ENCODE measurements at places on chromosomes 6 and 20.

DNA sequence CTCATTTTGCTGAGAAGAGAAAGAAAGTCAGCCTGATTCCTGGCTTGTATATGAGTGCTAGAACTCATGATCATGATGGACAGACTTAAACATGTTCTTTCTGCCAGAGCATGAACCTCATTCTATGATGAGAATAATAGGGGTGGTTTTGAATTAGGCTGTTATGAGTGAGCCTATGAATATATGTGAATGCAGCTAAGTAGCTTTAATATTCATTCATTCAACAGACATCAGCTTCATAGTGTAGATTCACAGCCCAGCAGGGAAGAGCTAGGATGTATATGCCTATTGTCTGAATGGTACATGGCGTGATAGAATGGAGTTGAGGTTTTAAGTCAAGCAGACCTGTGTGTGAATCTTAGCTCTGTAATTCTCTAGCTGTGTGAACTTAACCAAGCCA is 573.2 kb downstream of the DHX35 start:
- DNase-seq = no peak

DNA sequence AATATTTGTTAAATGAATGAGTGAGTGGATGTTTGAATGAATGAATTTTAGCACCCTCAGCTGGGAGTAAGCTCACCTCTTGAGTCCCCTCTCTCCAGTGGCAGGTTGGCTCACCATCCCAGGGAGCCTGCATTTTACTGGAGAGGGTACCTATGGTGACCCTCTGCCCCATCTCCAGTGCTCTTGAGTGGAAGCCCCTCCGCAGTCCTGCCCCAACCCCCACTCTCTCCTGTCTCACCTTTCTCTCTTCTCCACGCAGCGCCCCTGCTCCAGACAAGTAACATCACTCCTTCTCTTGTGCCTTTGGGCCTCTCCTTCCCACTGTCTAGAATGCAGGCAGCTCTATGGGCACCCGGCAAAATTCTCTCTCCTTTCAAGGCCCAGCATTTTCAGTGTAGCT is 11.3 kb downstream of the TGM3 start:
- DNase-seq = no peak

DNA sequence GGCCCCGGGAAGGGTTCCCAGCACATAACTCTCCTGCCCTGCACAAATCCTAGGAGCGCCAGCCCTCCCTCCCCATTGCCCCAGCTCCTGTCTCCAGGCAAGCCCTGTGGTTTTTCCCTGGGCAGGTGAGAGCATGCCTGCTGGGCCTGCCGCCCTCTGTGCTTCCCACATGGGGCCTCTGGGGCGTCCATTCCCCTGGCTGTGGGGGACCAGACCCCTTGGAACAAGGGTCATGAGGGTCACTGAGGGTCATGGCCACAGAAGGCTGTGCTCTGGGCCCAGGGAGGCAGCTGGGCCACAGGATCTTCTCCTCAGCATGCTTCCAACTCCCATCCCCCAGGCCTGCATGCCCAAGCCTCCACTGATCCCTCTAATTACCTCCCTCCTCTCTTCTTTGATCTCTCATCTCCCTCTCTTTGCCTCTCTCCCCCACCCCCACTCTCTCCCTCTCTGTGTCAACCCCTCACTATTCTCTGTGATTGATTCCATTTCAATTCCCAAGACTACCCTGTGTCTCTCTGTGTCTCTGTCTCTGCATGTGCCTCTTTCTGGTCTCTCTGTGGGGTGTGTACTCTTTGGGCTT is 6.1 kb downstream of the MDFI start:
- no peak for DNase-seq

DNA sequence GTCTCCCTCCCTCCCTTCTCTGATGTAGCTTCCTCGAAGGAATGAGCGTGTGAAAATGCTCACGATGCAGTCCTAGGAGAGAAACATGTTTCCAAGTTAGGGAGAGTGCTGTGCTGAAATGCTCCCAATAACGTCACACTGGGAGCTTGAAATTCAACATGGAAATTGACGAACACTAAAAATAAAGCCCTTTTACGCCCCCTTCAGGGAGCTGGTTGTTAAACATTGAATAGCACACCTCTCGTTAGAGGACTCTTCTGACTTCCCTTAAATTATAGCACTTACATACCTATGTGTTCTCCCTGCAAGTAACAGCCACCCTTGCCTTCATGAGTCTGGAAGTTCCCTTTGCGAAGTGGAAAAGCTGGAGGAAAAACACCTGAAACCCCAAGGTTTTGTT is 88.6 kb downstream of the BFSP1 start:
- DNase-seq = peak; percentile 11

DNA sequence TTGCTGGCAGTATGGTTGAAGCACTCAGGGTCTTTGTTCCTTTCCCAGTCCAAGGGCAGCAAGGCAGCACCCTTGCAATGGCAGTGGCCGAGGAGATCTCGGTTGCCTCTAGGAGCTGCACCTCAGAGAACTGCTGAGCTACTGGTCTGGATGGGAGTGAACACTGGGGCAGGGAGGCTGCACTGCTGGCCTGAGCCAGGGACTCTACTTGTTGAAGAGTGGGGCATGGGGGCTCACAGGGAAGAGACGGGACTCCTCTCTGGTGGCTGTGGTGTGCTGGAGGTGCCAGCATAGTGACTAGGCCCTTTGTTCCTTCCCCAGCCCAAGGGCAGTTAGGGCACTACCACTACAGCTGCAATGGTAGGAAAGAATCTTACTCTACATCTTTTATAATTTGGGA is 203.0 kb downstream of the ZDHHC14 start:
- no peak for DNase-seq

- DNase-seq = no peak
These were observed 2.7 kb downstream of the ITCH start for GRCh38 chr20:34365765-34366213.

GRCh38 chr20:38203337-38203980 is 38.4 kb upstream of the TGM2 start:
- no peak for DNase-seq

DNA sequence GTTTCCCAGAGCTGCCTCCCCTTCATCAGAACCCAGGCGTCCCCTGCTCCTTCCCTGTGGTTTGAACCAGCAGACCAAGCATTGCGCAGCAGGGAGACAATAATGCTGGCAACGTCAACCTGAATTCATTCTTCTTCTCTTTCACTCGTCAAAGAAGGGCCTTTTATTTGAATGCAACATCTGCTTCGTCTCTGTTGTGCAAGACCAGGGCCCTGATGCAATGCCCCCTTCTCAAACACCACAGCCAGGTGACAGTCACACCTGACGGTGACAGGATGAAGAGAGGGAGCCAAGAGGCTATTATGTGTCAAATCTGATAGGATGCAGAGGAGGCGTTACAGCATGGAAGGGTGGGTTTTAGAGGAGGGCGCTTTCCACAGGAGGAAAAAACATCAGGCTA is 8.0 kb downstream of the INSM1 start:
- peak; percentile 95 for DNase-seq
